ENCODE measurements at places on chromosomes 3 and 15. TPM values are rescaled to one million over a fixed set of nuclear protein-coding genes. Genes with fewer than 3 reads are reported as not detected.

GRCh38 chr3:4977001-4977852, 2.0 kb upstream of the BHLHE40 start:
- no peak for DNase-seq

DNA sequence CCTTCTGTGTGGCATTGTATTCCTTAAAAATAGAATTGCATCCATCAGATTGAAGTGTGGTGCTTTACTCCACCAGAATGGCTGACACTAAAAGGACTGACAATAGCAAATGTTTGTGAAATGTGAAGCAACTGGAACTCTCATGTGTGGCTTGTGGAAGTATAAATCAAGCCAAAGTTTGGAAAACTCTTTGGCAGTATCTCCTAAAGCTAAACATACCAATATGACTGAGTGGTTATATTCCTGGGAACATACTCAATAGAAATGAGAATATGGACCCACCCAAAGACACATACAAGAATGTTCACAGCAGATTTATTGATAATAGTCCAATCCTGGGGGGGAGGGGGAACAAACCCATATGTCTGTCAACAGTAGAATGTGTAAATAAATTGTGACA, 87.1 kb downstream of the RARB start:
- no peak for DNase-seq

DNA sequence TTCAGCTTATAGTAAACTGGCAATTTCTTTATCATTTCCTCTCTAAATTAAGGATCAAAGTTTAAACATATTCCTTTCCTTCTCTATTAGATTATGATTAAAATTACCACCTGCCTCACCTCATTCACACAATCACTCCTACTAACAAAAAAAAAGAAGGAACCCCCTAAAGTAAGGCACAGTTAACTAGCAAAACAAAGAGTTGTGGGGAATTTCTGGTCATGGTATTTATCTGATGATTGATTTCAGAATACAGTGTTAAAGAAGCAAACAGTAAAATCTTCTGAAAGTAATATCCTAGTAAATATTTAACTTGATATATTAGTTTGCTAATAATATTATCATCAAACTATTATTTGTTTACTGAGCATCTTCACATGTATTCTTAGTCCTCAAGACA, 8.8 kb downstream of the GBE1 start:
- no peak for DNase-seq

Gene SLC12A1
- 0.06 TPM for polyA plus RNA-seq

All from urinary bladder (tissue), 4 donors.